Activated T-helper 1 cell treated with Interleukin-2 at 50 U/mL for 16 hours (primary cell): ENCODE measurements at places on chromosomes 5 and 9.

GRCh38 chr5:111252799-111253545 lies 28.8 kb downstream of the CAMK4 start:
- DNase-seq: no peak

DNA sequence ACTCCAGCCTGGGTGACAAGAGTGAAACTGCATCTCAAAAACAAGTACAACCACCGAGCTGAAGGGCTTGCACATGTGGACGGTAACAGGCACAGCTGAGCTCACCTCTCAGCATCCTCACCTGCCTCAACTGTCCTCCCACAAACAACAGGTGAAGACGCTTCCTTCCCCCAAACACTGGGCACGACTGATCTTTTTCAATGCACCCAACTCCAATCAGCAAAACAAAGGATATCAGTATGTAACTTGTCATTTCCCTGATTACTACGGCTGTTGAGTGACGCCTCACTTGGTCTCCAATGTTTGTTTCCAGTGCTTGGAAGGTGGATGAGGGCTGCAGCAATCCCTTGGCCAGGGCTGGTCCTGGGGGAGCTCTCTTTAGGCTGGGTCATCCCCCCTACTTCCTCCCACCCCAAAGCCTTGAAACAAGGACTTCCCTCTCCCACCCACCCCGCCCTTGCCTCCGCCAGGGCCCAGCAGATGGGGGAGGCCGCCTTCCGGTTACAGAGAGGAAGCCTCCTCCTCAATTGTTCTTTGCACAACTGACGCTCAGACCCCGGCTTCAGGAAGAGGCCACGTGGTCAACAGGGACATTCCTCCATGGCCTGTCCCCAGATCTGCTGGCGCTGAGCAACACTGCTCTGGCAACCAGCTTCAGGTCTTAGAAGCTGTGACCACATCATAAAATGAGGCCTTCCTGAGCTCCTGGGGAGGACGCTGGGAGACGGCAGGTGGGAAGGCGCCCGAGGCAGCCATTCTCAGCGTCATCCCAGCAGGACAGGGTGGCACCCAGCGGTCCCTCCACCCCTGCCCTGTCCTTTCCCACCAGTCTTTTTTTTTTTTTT lies 5.9 kb downstream of the FAM78A start:
- DNase-seq: no peak

DNA sequence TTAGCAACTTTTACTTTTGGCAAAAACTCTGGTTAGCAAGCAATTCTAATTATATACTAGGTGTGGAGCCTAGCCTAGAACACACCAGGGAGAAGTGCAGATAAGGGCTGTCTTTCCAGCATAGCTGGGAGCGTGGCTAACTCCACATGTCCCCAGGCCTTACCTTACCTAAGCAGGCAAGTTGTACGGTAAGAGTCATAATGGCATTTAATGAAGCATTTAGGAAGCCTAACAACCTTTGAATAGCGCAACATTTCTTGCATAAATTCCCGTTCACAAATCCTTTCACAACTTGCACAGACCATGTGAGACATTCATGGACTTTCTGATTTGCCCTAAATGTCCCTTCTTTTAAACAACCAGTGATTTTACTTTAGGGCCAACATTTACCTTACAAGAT lies 917.4 kb upstream of the ACO1 start:
- no peak for DNase-seq

GRCh38 chr5:91281401-91281800 lies 101.7 kb downstream of the ARRDC3 start:
- no peak for DNase-seq

DNA sequence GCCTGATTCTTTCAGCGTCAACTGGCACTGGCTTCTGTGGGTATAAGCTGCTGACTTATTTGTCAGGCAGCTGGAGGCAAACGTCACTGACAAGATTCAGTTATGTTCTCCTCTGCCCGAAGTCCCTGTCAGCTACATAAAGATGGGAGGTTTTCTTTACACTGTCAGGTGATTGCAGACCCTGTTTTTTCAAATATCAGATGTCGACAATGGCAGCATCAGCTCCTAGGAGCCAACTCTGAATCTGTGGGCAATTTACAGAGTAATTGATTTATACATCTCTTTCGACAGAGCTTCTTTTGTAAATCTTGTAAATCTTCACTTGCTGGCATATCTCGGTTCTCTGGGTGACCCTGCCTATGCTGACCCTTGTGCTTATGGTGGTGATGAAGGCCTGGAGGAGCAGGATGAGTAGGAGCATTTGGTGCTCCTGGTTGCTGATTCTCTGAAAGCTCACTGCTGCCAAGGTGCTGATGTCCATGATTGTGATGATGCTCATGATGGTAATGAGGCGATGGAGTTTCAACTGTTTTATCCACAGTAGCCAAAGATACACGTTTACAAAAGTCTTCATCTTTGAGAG lies 10.9 kb downstream of the SELENOP start:
- no peak for DNase-seq

DNA sequence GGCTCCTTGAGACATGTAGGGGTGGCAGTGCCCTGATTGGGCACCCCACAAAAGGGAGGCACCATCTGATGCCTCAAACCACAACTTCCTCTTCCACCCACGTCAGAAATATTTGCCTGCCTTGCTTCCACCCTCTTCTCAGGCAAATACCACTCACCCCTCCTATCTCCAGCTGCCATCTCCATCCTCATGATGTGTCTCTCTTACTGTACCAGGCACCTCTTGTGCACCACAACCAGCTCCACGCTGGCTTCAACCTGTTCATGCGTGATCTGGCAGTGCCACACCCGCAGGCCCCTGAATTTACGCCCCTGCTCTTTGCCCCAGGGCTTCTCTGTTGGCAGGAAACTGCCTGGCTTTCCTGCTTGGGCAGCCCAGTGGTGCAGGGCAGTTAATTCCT lies 87.8 kb upstream of the HSPA9 start:
- DNase-seq: no peak
